ENCODE measurements at places on chromosomes 5 and 9.

GRCh38 chr9:29445751-29446150 is 1872.5 kb upstream of the C9orf72 start:
- DNase-seq, result no peak

DNA sequence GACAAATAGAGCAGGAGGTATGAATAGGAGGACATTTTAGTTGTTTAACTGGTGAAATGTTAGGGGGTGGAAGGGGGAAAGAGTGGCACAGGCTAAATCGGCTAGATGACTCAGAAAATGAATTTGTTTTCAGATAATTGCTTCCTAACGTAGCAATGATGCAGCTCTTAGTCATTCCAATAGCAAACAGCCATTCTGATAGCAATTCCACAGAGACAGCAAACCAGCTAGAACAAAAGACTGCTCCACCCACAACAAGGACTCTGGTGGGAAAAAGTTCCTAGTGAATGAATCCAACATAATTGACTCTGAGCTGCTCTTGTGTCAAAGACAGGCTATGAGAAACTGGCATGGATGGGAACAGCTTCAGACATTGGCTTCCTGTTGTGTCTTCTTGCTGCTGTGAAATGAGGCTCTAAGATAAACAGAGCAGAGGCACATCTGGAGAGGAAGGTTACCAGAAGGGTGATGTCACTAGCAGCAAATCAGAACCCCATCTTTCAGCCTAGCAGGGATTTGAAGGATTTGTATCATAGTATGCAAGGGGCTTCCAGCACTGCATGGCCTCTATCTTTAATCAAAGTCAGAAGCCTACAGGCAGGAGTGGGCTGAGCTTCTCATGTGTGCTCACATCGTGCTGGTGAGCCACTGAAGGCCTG is 28.1 kb upstream of the F2RL1 start:
- DNase-seq, result no peak

- DNase-seq, result no peak
Observed at GRCh38 chr5:53366245-53366644, 114.2 kb upstream of the FST start.

DNA sequence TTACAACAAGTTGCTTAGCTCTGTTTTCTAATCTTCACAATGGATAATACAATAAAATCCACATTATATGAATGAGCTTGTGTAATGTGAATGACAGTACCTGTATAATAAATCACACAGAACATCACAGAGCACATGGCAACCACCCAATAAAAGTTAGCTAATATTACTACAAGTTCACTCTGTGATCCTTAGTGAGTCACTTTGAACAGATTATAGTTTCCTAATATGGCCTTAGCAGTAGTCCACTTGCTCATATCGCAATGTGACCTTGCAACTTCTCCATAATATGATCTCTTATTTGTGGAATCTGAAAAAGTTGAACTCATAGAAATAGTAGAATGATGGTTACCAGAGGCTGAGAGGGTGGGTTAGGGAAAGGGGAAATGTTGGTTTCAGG is 361.3 kb downstream of the PTPRD start:
- no peak for DNase-seq

Measured in NCI-H524 treated with DMSO at 0.1 percent for 48 hours (cell line).